Dermis blood vessel endothelial cell (primary cell): ENCODE measurements at places on chromosomes 3 and 15. TPM values are rescaled to one million over a fixed set of nuclear protein-coding genes. Genes with fewer than 3 reads are reported as not detected.

The CHRNA7 gene
- 0.34 and 0.79 TPM in 2 replicates for total RNA-seq

- DNase-seq, result peak; percentile 63
Measured at GRCh38 chr3:64022451-64023186, 675 bp downstream of the PSMD6 start.

DNA sequence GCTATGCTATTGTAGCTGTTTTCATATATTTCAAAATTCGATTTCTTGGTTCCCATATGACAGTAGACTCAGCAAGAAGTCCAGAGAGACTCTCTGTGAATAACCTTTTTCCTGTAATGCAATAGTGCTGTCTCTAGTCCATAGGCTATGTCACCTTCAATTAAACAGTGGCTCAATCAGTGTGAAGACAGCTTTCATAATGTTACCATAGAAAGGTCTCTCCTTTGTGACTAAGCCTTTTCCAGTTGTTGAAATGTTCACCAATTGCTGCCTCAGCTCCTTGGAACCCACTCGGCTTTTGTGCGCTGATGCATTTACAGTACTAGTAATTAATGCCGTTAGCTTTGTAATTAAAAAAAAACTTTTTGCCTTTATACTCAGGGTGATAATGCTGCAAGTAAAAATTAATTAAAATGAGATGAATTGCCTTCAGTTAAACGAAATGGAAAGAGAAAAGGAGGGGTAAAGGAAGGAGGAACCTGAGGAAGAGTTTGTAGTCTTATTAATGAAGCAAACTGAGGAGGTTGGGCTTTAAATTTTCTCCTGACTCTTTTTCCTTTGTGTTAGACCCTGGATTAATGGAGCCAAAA, 214.8 kb downstream of the LSAMP start:
- DNase-seq, result no peak

DNA sequence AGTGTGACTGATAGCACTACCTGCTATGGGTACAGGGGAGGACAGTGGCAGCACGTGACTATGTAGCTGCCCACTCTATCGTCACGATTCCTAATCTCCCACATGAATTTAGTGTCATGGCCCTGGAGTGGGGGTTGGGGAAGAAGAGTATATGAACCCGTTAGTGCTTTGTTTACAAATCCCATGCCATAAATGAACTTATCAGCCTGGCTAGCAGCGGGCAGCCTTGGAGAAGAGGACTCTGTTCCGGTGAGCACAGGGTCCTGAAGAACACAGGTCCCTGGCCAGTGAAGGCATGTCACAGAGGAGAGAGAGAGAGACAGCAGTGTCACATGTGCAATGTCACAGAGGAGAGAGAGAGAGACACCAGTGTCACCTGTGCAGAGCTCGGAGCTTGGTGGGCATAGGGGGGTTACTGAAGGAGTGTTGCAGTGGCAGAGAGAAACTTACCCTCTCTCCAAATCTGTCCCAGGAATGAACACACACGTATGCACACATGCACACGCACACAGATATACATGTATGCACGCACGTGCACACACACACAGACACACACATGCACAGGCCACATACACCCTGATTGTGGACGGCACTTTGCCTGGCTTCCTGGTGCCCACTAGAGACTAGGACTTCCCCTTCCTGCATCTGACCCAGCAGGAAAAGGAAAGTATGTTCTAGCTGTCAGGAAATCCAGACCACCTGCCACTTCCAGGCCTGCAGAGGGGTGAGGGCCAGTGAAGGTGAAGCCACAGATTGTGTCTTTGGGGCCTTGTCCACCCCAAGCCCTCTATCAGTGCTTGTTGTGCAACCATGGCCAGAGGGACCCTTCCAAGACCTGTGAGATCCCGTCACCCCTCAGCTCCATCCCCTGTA, 26.3 kb downstream of the ITGA11 start:
- no peak for DNase-seq

GRCh38 chr3:156230278-156230900, 110.0 kb downstream of the KCNAB1 start:
- DNase-seq, result no peak

GRCh38 chr15:74482661-74483060, 21.7 kb upstream of the UBL7 start:
- DNase-seq, result peak; percentile 17
